ENCODE measurements at places on chromosomes 13 and 19. TPM values are rescaled to one million over a fixed set of nuclear protein-coding genes. Genes with fewer than 3 reads are reported as not detected.

SPACA4 gene
- total RNA-seq, result not detected

FCER2 gene
- total RNA-seq, result not detected

NTN5 gene
- 0.15 TPM for total RNA-seq

DIRAS1 gene
- total RNA-seq, result 3.5 TPM

IFNL1 gene
- 0.28 TPM for total RNA-seq

CPAMD8 gene
- total RNA-seq, result not detected

MAMSTR gene
- total RNA-seq, result 0.28 TPM

ATP8B3 gene
- total RNA-seq, result 2.5 TPM

ZNF99 gene
- not detected for total RNA-seq

ANKRD27 gene
- 38.2 TPM for total RNA-seq

PRKCG gene
- 6.6 TPM for total RNA-seq

POLR2E gene
- total RNA-seq, result 217 TPM

ZNF85 gene
- 0.07 TPM for total RNA-seq

GRIN3B gene
- 1.8 TPM for total RNA-seq

TEX26 gene
- not detected for total RNA-seq

ZNF154 gene
- not detected for total RNA-seq

TSKS gene
- total RNA-seq, result 0.06 TPM

ACP5 gene
- not detected for total RNA-seq

RAB8A gene
- total RNA-seq, result 44.4 TPM

PBX4 gene
- 0.88 TPM for total RNA-seq

FAM216B gene
- not detected for total RNA-seq

FBXL12 gene
- 13.5 TPM for total RNA-seq

PRR22 gene
- total RNA-seq, result 2.7 TPM

WDR87 gene
- total RNA-seq, result not detected

KLHL1 gene
- not detected for total RNA-seq

CCDC122 gene
- 2.4 TPM for total RNA-seq

CTXN1 gene
- total RNA-seq, result 10.0 TPM

SULT2A1 gene
- not detected for total RNA-seq

PSG5 gene
- 0.53 TPM for total RNA-seq

FUT2 gene
- total RNA-seq, result not detected

PRTN3 gene
- total RNA-seq, result 0.34 TPM

NXNL1 gene
- total RNA-seq, result not detected

CDX2 gene
- 1.1 TPM for total RNA-seq

PTGIR gene
- total RNA-seq, result 0.10 TPM

PSG11 gene
- total RNA-seq, result not detected

CCL25 gene
- total RNA-seq, result not detected

PDX1 gene
- total RNA-seq, result 0.07 TPM

MCOLN1 gene
- total RNA-seq, result 11.8 TPM

SLC25A41 gene
- total RNA-seq, result 0.20 TPM

ALG5 gene
- total RNA-seq, result 39.2 TPM

CD37 gene
- not detected for total RNA-seq

GSX1 gene
- total RNA-seq, result not detected

VAV1 gene
- total RNA-seq, result 7.1 TPM

CCDC70 gene
- not detected for total RNA-seq

All from A549 treated with DMSO at 1 μM for 4 hours (cell line).